ENCODE measurements at places on chromosomes 13 and 19. TPM values are rescaled to one million over a fixed set of nuclear protein-coding genes. Genes with fewer than 3 reads are reported as not detected.

Gene PCDH17
- total RNA-seq: 8.0 TPM

Gene SMIM44
- not detected for total RNA-seq

Gene PRTN3
- 0.71 TPM for total RNA-seq

- no peak for DNase-seq
Measured at GRCh38 chr19:31570718-31571117, 221.5 kb upstream of the TSHZ3 start.

- no peak for DNase-seq
Measured at GRCh38 chr13:83162493-83162892, 719.8 kb downstream of the SLITRK1 start.

- DNase-seq: no peak
Measured at GRCh38 chr13:31201341-31202031, 1.7 kb downstream of the B3GLCT start.

- no peak for DNase-seq
Measured at GRCh38 chr13:67238277-67238859, 8.2 kb upstream of the PCDH9 start.

DNA sequence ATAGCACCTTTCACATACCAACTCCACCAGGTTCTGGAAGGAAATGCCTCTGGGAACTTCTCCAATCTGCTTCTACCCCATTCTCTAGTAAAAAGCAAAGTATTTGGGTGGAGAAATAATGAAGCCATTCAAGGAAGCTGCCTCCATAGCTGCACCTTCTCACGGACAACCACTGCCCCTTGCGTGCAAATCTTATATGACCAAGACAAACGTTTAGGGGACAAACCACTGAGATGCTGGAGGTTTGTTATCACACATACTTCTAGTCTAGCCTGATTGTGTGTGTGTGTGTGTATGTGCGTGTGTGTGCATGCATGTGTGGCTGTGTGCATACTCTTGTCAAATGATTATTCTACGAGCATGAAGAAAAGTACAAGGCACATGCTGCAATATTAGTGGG lies 6.5 kb upstream of the METTL21C start:
- DNase-seq: no peak

GRCh38 chr13:44760434-44760833 lies 184.3 kb upstream of the TSC22D1 start:
- DNase-seq: no peak

Measured in sciatic nerve (tissue), 2 donors.